ENCODE measurements at places on chromosomes 2 and 18. TPM values are rescaled to one million over a fixed set of nuclear protein-coding genes. Genes with fewer than 3 reads are reported as not detected.
A peak's percentile ranks its signal among the peaks of the same experiment; 100 is the strongest.

BOLL gene
- total RNA-seq, result 0.22 TPM

RAPH1 gene
- total RNA-seq, result 21.7 TPM

EVX2 gene
- not detected for total RNA-seq

TANK gene
- total RNA-seq, result 33.5 TPM

CFC1 gene
- 27.7 TPM for total RNA-seq

FER1L5 gene
- total RNA-seq, result 1.0 TPM

SATB2 gene
- total RNA-seq, result 4.7 TPM

RAB1A gene
- 134 TPM for total RNA-seq

SERPINB8 gene
- total RNA-seq, result 5.4 TPM

DNA sequence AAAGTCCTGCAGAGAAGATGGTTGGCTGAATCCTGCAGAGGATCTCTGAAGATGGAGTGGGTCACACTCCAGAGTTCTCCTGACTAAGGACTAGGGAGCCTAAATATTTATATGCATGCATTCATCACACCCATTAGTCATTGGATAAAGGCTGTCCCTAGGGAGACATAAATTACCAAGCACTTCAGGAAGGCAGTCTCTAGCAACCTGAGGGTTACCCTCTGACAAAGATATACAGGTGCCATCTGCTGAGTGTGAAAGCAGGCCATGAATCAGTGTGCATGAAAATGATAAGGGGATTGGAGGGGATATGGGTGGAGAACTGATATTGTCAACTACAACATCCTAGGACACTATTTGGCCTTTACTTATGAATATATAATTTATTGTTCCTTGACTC lies 294.8 kb upstream of the DDX18 start:
- H3K36me3 ChIP-seq, result no peaks in the 10 kb centered on the region
- no peaks in the 10 kb centered on the region for H3K27me3 ChIP-seq
- H3K4me1 ChIP-seq, result no peaks in the 10 kb centered on the region
- H3K4me3 ChIP-seq, result no peak overlapping the region
- H3K27ac ChIP-seq, result no peak overlapping the region

DNA sequence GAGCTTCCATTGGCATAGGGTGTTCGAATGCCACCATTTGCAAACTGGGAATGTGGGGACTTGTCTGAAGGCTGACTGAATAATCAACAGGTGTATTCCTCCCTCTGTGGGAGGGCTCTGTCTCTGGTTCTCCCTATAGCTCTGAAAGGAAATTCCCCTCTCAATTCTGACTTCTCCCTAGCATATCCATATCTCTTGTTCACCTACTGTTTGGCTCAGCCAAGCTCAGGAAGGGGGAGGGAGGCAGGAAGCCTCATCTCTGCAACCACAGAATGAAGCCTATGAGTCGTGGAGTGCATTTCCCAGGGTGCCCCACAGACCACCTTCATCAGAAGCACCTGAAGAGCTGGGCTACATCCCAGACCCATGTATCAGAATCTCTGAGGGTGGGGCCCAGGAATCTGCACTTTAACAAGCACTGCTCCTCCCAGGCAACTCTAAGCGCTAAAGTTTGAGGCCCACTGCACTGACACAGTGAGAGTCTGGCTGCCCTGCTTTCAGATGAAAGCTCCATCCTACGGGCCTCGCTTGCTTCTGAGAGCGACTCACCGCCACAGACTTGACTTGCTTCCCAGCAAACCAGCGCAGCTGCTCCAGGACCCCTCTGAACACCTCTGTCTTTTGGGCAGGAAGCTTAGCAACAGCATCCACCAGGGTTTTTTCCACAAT lies 32.0 kb downstream of the XDH start:
- peaks cover 4% of the 10 kb centered on the region for H3K4me1 ChIP-seq
- DNase-seq, result no peak
- no peaks in the 10 kb centered on the region for H3K27me3 ChIP-seq
- no peak overlapping the region for H3K27ac ChIP-seq
- H3K4me3 ChIP-seq, result no peak overlapping the region

DNA sequence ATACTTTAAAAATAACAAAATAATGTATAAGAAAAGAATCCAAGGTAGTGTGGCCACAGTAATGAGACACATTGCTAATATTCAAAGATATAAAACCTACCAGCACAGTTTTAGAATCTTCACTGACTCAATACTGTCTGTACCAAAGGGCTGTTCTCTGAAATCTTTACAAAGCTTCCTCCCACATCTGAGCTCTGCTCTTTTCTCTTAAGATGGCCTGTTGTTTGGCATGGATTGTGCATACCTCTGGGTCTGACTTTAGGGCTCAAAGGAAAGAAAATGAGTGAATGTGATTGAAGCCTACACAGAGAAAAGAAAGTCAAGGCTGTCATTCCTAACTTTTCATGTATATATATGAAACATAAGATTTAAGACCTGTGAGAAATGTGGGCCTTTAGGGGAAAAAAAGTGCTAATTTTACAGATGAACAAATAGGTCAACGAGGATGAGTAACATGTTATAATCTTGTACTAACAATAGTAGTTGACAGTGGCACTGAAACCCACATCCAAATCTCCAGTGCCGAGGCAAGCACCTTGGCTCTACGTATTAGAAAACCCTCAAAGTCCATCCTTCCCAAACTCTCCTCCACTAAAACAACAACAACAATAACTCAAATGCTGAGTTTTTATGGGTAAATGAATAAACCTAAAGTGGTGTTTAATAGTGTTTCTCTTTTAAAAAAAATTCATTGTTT lies 114.2 kb downstream of the ZNF521 start:
- DNase-seq, result no peak
- no peak overlapping the region for H3K4me3 ChIP-seq
- H3K4me1 ChIP-seq, result peaks cover 16% of the 10 kb centered on the region
- H3K27ac ChIP-seq, result no peak overlapping the region
- H3K36me3 ChIP-seq, result no peaks in the 10 kb centered on the region

- peaks cover 7% of the 10 kb centered on the region for H3K4me1 ChIP-seq
- H3K27ac ChIP-seq, result no peak overlapping the region
- H3K4me3 ChIP-seq, result no peak overlapping the region
- H3K27me3 ChIP-seq, result peaks cover 42% of the 10 kb centered on the region
- H3K36me3 ChIP-seq, result no peaks in the 10 kb centered on the region
- DNase-seq, result no peak
Observed at GRCh38 chr2:129802290-129802689, 177.2 kb upstream of the RAB6C start.

- peaks cover 5% of the 10 kb centered on the region for H3K4me1 ChIP-seq
- H3K4me3 ChIP-seq, result no peak overlapping the region
- no peak overlapping the region for H3K27ac ChIP-seq
- H3K36me3 ChIP-seq, result no peaks in the 10 kb centered on the region
Observed at GRCh38 chr2:205849136-205849535, 166.8 kb downstream of the NRP2 start.

DNA sequence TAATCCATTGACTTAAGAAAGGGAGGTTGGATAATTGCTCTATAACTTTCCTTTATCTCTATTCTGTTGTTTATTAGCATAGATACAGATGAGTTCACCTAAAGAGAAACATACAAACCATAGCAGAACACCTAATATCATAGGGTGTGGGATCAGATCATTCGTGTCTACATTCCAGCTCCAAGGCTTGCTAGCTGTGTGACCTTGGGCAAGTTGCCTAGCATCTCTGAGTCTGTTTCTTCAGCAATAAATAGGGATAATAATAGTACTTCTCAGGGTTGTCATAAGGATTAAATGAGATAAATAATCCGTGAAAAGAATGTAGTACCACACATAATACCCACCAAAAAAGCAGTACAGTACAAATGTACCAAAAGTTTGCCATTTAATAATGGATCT lies 126.2 kb downstream of the PLB1 start:
- no peaks in the 10 kb centered on the region for H3K36me3 ChIP-seq
- peaks cover 33% of the 10 kb centered on the region for H3K4me1 ChIP-seq
- H3K27me3 ChIP-seq, result no peaks in the 10 kb centered on the region
- no peak for DNase-seq

DNA sequence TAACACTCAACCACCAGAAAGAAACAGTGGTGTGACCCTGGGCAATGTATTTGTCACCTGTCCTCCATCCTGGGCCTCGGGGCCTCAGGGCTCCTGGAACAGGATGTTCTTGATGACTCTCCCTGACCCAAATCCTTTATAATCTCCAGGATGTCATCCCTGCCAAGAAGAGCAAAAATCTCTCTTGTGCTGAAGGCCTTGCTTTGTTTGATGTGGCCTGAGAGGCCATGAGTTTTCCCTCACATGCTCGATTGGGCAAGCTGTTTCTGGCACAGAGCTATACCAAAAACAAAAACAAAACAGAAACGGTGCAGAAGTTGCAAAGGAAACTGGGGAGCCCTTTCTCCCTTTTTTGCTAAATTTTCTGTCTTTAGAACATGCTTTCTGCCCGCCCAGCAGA lies 35.7 kb upstream of the ST3GAL5 start:
- peak overlapping the region; percentile 39 for H3K27ac ChIP-seq
- H3K27me3 ChIP-seq, result no peaks in the 10 kb centered on the region
- peaks cover 41% of the 10 kb centered on the region for H3K4me1 ChIP-seq
- H3K4me3 ChIP-seq, result no peak overlapping the region

DNA sequence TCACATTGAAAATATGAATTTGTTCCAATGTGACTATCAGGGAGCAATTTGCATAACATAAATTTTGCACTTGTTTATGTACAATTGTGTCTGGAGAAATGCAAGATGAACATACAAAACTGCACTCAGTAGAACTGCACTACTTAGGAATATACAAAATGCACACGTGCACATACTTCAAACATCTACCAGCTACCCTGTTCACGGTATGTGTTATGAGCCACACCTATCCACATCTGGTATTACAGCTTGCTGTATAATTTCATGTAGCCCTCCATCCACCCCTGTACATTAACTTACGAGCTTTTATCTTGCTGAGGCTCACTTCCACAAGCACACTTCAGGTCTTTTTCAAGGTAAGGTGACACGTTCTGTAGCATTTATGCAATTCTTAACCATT lies 373.5 kb upstream of the ZEB2 start:
- no peak overlapping the region for H3K4me3 ChIP-seq
- no peaks in the 10 kb centered on the region for H3K36me3 ChIP-seq
- H3K27me3 ChIP-seq, result no peaks in the 10 kb centered on the region
- no peak overlapping the region for H3K27ac ChIP-seq

GRCh38 chr2:156333274-156333950 lies 891 bp upstream of the NR4A2 start:
- peaks cover 22% of the 10 kb centered on the region for H3K4me1 ChIP-seq
- H3K27me3 ChIP-seq, result peaks cover 15% of the 10 kb centered on the region
- H3K4me3 ChIP-seq, result peak overlapping the region; percentile 88
- no peak for DNase-seq

DNA sequence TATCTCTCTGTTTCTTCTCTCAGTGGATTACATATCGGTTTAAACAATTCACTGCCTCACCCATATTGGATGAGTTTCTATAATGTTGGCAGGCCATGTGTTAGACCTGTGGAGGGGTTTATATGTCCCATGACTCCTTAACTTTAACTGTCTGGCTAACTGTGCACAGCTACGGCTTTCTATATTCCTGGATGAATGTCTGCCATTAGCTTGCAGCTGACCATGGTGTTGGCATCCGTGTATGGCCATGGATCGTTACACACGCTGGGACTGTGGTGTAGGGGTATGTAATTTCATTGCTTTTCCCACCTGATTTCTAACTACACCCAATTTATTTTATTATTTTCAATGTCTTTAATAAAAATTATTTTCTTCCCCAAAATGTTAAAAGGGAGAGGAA lies 3.3 kb upstream of the TANC1 start:
- H3K4me3 ChIP-seq, result no peak overlapping the region
- no peaks in the 10 kb centered on the region for H3K36me3 ChIP-seq
- H3K27ac ChIP-seq, result no peak overlapping the region
- peaks cover 32% of the 10 kb centered on the region for H3K27me3 ChIP-seq

DNA sequence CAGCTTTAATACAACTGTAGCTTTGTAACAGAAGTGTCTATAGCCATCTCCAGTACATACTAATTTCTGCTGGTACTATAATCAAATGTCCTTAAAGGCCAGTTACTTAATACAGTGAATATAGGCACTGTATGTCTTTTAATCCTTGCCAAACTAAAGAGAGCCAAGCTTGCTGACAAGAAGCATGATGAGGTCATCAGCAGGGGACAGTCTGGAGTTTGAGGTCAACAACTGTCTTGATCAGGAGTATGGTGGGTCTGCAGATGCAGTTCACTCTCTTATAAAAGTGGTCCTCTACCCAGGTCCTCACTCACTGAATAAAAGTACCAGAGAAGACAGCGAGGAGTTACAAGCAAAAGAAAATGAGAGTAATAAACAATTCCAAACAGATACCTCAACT lies 219.1 kb downstream of the WDPCP start:
- no peaks in the 10 kb centered on the region for H3K4me1 ChIP-seq
- no peaks in the 10 kb centered on the region for H3K27me3 ChIP-seq
- no peak for DNase-seq
- H3K4me3 ChIP-seq, result no peak overlapping the region

DNA sequence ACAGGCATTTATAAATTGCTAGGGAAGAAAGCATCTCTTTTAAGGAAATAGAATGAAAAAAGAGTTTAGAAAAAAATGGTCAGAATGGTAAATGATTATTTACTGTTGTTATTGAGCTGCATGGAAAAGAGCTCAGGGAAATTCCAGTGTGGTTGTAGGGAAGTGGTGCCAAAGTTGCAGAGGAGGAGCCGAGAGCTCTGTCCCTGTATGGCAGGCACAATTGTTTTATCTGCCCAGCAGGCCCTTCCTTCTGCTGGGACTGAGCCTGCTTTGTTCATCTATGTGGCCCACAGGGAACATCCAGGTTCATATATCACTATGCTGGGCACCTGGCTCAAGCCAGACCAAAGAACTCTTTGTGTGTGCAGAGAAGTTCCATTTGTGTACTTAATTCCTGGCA lies 80.8 kb upstream of the AGAP1 start:
- H3K4me1 ChIP-seq, result peaks cover 11% of the 10 kb centered on the region
- H3K27me3 ChIP-seq, result no peaks in the 10 kb centered on the region
- no peak overlapping the region for H3K4me3 ChIP-seq
- no peak overlapping the region for H3K27ac ChIP-seq

DNA sequence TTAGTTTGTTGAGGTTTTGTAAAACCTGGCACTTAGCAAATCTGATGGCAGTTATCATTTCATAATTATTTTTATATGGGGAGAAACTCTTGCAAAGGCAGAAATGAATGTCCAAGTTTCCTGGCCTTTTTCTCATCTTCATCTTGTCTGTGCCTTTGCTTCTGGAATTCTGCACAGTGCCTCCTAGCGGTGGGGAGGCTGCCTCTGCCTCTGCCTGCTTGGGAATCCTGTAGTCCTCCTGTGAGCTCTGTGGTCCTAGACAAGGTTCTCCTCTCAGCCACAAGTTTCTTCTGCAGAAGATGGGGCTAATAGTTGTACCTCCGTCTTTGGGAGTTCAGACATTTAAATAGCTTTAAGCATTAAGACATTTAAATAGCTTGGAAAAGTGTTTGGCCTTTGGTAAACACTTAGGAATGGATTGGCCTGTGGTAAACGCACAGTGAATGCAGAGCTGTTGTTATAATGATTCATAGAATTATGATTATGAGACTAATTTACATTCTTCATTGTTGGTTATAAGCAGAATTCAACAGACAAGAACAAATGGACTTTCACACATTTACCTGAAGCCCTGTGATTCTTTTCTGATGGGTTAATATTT lies 101.2 kb downstream of the ZNF236 start:
- peaks cover 23% of the 10 kb centered on the region for H3K36me3 ChIP-seq
- no peak overlapping the region for H3K27ac ChIP-seq
- no peaks in the 10 kb centered on the region for H3K27me3 ChIP-seq
